ENCODE measurements at places on chromosomes 4 and X. TPM values are rescaled to one million over a fixed set of nuclear protein-coding genes. Genes with fewer than 3 reads are reported as not detected.

- DNase-seq = no peak
Measured at GRCh38 chr4:168886351-168886750, 123.7 kb downstream of the CBR4 start.

Gene ERVMER34-1
- not detected for total RNA-seq

- DNase-seq = no peak
Measured at GRCh38 chr4:48543796-48544195, 53.7 kb downstream of the ZAR1 start.

Gene CNGA1
- 7.2 TPM for total RNA-seq

Gene VSIG4
- 283 TPM for total RNA-seq

- peak; percentile 28 for DNase-seq
Measured at GRCh38 chr4:3044870-3045819, 29.2 kb downstream of the HTT-AS start.

- no peak for DNase-seq
Measured at GRCh38 chr4:185248393-185249039, 39.1 kb downstream of the SNX25 start.

GRCh38 chr4:183448436-183448835 lies 4.0 kb downstream of the CDKN2AIP start:
- no peak for DNase-seq

Gene TAF9B
- 17.1 TPM for total RNA-seq

Gene ZCCHC12
- total RNA-seq = not detected

- DNase-seq = no peak
Measured at GRCh38 chr4:100356172-100356571, 161.7 kb downstream of the EMCN start.

Gene RAB9B
- 4.8 TPM for total RNA-seq

GRCh38 chrX:10615931-10616774 lies 4.2 kb downstream of the MID1 start:
- DNase-seq = peak; percentile 16

Gene TGIF2LX
- total RNA-seq = not detected

Gene KLKB1
- total RNA-seq = 3.7 TPM

GRCh38 chrX:392575-392846 lies 5.8 kb upstream of the PPP2R3B start:
- no peak for DNase-seq

DNA sequence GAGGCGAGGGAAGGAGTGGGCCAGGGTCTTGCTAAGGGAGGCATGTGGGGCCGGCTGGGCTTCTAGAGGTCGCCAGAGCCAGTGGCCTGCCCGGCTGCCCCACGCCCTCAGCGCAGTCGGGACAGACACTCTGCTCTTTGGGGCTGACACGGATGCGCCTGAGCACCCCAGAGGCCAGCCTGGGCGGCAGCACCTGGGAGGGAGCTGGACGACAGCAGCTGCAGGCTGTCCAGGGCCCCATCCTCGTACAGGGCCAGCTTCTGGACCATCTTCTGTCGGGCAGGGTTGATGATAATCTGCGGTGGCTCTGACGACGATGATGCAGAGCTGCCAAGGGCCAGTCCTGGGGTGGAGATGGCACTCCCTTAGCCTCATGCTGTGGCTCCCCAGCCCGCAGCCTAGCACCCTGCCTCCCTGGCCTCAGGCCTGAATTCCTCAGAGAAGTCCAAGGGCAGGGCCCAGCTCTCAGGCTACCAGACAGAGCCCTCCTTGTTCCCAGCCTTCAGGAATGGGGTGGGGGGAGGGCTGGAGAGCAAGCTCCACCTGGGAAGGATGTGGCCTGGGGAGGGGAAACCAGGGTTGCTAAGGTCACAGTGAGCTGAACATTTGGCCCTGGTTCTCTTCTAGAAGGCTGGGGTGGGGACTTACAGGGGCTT lies 7.2 kb downstream of the IRAK1 start:
- DNase-seq = peak; percentile 23

- DNase-seq = no peak
Measured at GRCh38 chr4:122728856-122729255, 3.6 kb upstream of the BBS12 start.

GRCh38 chr4:11263208-11263607 lies 165.5 kb downstream of the HS3ST1 start:
- DNase-seq = no peak

DNA sequence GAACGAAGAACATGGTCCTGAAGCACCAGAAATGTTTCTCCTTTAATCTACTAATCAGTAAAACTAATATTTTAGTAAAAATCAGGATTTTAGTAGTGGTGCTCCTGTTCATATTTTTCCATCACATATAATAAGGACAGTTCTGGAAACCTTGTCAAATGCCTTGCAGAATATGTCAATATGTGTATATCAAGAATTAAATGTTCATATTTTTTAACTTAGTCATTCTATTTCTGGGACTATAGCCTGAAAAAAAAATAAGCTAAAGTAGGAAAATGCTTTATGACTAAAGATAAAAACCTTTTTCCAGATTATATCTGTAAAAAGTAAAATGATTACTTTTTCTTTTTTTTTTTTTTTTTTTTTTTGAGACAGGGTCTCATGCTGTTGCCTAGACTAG lies 65.1 kb downstream of the MAB21L2 start:
- no peak for DNase-seq

DNA sequence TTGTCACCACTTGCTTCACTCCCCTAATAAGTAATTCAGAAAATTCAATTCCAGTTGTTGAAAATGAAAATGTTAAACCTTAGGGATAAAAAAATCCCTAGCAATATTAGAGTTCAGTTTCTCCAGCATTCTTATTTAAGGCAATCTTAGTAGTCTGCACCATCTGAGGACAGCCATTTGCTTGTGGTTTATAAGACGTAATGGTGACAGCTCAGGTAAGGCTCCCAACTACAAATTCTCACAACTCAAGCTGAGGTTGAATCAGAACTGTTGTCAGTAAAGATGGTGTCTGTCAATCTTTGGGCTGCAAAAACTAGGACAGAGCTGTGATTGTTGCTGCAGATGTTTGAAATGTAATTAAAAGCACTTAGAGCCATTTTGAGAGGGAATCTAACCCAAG lies 16.3 kb upstream of the ADGRA3 start:
- DNase-seq = no peak

- DNase-seq = no peak
Measured at GRCh38 chrX:110310896-110311295, 7.0 kb downstream of the AMMECR1 start.

- no peak for DNase-seq
Measured at GRCh38 chr4:153393397-153393796, 48.9 kb downstream of the MND1 start.

- peak; percentile 81 for DNase-seq
Measured at GRCh38 chr4:182448281-182449151, 205.3 kb downstream of the TENM3 start.

DNA sequence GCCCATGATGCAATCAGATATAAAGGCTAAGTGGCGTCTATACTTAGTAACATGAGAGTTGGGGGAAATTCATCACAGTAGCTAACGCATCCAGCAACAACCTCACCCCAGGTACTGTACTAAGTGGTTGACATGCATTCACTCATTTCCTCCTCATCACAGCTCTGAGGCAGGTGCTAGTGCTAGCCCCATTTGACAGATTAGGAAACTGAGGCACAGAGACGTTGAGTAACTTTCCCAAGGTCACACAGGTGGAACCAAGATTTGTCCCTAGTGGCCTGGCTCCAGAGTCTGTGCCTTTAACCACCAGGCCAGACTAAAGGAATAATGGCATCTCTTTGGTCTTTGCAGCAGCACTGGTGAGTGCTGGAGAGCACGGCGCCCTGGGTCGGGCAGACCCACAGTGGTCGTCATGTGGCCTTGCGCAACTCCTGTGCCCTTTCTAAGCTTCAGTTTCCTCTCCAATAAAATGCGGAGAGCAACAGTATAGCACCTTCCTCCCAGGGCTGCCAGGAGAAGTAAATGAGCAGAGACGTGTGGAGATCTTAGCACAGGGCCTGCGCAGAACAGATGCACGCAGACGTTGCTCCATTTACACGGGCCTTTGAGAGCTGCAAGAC lies 186.4 kb downstream of the BCOR start:
- DNase-seq = no peak

Gene POU4F2
- total RNA-seq = not detected

GRCh38 chrX:9324676-9325075 lies 140.2 kb upstream of the TBL1X start:
- DNase-seq = no peak

Data from tibial nerve (tissue), 4 donors.